Cerebellum (tissue), 4 donors: ENCODE measurements at places on chromosomes 6 and 20. TPM values are rescaled to one million over a fixed set of nuclear protein-coding genes. Genes with fewer than 3 reads are reported as not detected.

Gene SLCO4A1
- total RNA-seq = 2.1 TPM

Gene LPA
- 4.4 TPM for total RNA-seq

Gene UTRN
- 53.7 TPM for total RNA-seq

Gene TAAR9
- not detected for total RNA-seq

Gene TP53TG5
- total RNA-seq = not detected

Gene SMIM26
- total RNA-seq = 49.7 TPM

Gene GSTA2
- total RNA-seq = not detected

Gene TOX2
- 0.54 TPM for total RNA-seq

Gene BMP2
- total RNA-seq = 11.4 TPM

Gene HACE1
- 53.1 TPM for total RNA-seq
